Stimulated activated CD8-positive, alpha-beta memory T cell treated with anti-CD3 and anti-CD28 coated beads, Interleukin-7, amount 100 ng/mL, for 48 hours (primary cell): ENCODE measurements at places on chromosomes 7 and 10.

DNA sequence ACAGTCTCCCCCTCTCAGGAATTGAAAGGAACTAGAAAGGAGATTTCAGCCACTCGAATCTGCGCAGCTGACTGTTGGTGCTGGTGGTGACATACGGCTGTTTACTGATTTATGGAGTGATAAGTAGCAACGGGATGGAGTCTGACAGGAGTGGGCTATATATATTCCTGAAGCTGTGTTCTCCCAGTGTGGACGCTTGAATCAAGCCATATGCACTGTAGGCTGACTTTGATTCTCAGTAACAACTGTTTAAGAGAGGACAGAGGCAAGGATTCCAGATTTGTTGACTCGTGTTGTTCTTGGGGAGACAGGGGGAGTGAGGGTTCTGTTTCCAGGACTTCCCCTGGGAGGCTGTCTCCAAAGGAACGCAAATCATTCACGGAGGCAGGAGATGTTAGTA is 260.1 kb upstream of the AUTS2 start:
- no peak for DNase-seq

DNA sequence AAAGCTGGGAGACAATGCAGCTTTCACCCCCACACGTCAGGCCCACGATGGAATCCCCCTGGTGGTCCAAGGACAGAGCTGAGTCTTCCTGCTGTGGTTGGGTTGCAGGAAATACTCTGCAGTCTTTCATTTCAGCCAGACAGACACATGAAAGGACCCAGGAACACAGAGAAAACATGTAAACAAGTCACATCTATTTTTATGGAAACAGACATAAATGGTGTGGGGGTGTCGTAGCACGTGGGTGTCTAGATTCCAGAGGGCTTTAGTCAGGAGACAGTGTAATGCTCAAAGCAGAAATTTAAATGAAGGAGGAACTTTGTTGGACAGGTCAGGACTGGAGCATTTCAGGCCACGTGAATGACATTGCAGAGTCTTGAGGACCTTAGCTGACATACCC is 444.6 kb downstream of the SUGCT start:
- DNase-seq, result no peak

GRCh38 chr10:29734962-29735627 is 100.3 kb upstream of the SVIL start:
- DNase-seq, result no peak

- DNase-seq, result no peak
Measured at GRCh38 chr7:130037703-130038102, 13.5 kb downstream of the ZC3HC1 start.

DNA sequence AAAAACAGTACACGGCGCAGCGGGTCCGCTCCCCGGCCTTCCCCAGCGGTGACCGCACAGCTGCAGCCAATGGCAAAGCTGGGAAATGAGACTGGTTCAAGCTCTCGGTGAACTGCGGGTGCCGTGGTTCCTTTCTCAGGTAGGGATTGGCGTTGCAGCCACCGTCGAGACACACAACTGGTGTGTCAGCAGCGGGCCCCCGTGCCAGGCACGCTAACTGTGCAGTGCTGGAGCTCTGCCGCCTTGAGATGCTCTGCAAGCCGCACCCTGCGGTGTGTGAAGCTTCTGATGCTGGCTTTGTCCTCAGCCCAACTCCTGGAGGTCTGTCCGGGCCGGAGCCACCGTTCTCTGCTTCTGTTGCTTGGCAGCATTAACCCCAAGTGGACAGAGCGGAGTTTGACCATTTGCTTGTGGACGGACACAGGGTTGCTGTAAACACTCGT is 20.6 kb upstream of the NKX6-2 start:
- DNase-seq, result no peak

- DNase-seq, result no peak
Measured at GRCh38 chr10:5645944-5646617, 20.3 kb downstream of the ASB13 start.

GRCh38 chr7:135164357-135165061 is 6.0 kb downstream of the CYREN start:
- DNase-seq, result no peak

- DNase-seq, result no peak
Measured at GRCh38 chr7:54188843-54189242, 353.3 kb upstream of the VSTM2A start.

- DNase-seq, result no peak
Measured at GRCh38 chr10:30573721-30574431, 55.7 kb downstream of the LYZL2 start.
